Small intestine (tissue), 16 donors: ENCODE measurements at places on chromosomes 12 and 14.

DNA sequence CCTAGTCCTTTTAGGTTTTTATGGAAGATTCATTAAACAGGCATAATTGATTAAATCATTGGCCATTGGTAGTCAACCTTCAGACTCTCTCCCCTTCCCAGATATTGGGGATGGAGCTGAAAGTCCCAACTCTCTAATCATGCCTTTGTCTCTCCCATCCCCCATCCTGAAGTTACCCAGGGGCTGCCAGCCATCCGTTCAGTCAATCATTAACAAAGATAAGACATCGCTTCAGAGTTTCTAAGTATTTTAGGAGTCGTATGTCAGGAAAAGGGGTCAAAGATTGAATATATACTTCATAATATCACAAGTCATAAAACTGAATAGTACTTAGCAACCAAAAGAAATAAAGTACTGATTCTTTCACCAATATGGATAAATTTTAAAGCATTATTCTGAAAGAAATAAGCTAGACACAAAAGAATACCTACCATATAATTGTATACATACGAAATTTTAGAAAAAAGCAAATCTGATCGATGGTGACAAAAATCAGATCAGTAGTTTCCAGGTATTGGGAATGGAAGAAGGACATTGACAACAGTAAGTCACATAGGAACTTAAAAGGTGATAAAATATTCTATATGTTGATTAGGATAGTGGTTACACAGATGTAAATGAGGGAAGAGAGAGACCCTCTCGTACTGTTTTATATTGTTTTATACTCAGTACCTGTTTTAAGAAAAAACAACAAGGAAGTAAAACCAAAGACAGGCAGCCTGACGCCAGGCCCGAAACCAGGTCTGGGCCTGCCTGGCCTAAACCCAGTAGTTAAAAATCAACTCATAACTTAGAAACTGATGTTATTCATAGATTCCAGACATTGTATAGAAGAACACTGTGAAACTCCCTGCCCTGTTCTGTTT, 414.4 kb downstream of the DAD1 start:
- DNase-seq: peak; percentile 84

GRCh38 chr14:100078216-100078803, 13.1 kb downstream of the EVL start:
- DNase-seq: no peak

GRCh38 chr12:132502149-132502881, 12.4 kb downstream of the FBRSL1 start:
- DNase-seq: no peak

GRCh38 chr12:2053691-2054090, 904 bp downstream of the CACNA1C start:
- peak; percentile 41 for DNase-seq

DNA sequence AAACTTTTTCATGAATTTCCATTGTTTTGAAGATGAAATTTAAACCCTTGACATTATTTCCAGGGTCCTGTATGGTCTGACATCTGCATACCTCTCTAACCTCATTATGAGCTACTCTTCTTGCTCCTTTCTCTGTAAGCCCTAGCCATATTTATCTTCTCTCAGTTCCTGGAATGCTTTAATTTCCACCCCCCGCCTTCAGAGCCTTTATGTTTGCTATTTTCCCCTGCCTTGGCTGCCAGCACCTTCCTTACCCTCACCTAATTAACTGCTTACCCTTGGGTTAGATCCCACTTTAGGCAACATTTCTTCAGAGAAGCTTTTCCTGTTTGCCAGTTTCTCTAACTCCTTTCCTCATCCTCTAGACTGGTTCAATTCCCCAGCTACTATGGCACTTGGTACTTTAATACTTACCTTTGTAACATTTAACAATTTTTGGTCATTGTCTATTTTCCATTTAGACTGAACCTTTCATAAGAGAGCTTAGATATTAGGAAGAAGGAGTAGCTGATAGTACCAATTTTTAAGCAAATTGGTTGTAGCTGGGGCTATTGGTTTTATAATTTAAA, 6.0 kb downstream of the STYX start:
- DNase-seq: no peak
